ENCODE measurements at places on chromosomes 7 and 10. TPM values are rescaled to one million over a fixed set of nuclear protein-coding genes. Genes with fewer than 3 reads are reported as not detected.

TMEM225B gene
- 0.60 TPM for total RNA-seq

NOLC1 gene
- total RNA-seq: 50.2 TPM

PCLO gene
- 0.93 TPM for total RNA-seq

CALML3 gene
- not detected for total RNA-seq

MINDY3 gene
- 43.3 TPM for total RNA-seq

ANXA8 gene
- total RNA-seq: 2.2 TPM

- no peaks in the 10 kb centered on the region for H3K4me1 ChIP-seq
- DNase-seq: no peak
- H3K27ac ChIP-seq: no peak overlapping the region
- no peaks in the 10 kb centered on the region for H3K27me3 ChIP-seq
- no peaks in the 10 kb centered on the region for H3K36me3 ChIP-seq
Observed at GRCh38 chr7:21869785-21870402, 75.8 kb downstream of the CDCA7L start.

DNA sequence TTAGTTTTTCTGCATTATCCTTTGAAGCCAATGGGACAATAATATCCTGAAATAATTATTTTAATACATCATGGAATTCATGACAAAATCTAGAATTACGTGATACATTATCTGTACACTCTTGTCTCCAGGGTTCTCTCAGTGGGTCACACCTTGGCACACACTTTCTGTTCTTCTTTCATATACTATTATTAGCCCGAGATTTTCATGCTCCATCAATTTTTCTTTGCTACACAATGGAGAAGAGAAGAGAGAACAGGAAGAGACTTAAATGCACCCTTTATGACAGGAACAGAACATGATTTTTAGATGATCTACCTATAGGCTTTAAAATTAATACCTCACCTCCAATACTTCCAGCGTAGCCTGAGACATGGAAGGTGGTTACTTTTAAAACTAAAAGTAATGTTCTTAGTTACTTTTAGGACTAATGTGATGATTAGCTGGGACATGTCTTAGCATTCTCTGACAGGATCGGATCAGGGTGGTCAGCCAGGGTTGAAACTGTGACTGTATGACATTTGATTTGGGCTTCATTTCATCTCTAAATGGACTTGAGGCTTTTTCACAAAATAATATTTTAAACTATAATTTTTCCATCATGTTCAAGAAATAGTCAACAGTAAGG, 148.2 kb upstream of the WNT16 start:
- peaks cover 6% of the 10 kb centered on the region for H3K4me1 ChIP-seq
- no peaks in the 10 kb centered on the region for H3K27me3 ChIP-seq
- H3K36me3 ChIP-seq: no peaks in the 10 kb centered on the region
- no peak for DNase-seq

DNA sequence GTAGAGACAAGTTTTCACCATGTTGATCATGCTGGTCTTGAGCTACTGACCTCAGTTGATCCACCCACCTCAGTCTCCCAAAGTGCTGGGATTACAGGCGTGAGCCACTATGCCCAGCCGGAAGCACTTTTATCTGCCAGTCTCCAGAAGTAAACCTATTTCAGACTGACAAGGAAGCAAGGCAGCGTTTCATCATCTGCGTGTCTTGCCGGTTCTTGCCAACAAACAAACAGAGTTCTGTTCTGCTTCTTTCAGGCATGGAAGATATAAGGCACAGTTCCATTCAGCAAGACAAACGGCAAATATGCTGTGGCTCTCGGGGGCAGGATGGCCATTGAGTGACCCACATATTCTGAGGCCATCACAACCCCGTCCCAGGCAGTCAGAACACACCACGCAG, 15.5 kb upstream of the LARP4B start:
- H3K4me1 ChIP-seq: no peaks in the 10 kb centered on the region
- H3K4me3 ChIP-seq: no peak overlapping the region
- H3K27me3 ChIP-seq: no peaks in the 10 kb centered on the region
- DNase-seq: no peak
- no peak overlapping the region for H3K27ac ChIP-seq
- no peaks in the 10 kb centered on the region for H3K36me3 ChIP-seq

- no peaks in the 10 kb centered on the region for H3K4me1 ChIP-seq
- H3K27me3 ChIP-seq: no peaks in the 10 kb centered on the region
- H3K36me3 ChIP-seq: no peaks in the 10 kb centered on the region
- no peak for DNase-seq
- no peak overlapping the region for H3K4me3 ChIP-seq
- H3K27ac ChIP-seq: no peak overlapping the region
Observed at GRCh38 chr7:36966039-36966438, 241.7 kb upstream of the AOAH start.

DNA sequence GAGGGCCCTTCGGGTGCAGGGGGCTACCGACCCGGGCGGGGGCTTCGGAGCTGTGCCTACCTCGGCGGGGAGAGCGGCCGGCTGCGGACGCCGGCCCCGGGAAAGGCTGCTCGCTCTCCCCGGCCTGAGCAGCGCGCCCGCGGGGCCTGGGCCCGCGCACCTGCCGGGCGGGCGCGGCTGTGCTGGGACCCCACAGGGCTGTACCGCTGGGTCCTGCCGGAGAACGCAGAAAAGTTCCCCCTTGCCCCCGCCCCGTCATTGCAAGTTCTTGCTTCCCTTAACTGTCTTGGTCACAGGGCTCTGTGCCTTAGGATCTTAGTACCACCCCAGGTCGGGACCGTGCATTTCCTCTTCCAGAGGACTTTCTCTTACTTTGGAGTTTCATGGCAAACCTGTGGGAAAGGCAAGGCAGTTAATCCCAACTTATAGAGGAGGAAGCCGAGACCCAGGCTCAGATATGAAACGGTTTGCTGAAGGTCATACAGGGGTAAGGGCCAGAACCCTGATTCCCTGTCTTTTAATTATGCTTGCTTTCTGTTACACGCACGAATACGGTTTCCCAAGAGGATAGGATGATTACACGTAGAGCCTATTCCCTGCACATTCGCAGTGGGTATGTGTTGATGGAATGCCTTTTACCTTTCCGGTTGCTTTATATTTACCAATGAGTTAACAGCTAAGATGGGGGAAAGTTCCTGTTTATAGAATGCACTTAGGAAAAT, 652 bp downstream of the PCGF5 start:
- no peaks in the 10 kb centered on the region for H3K36me3 ChIP-seq
- H3K27me3 ChIP-seq: no peaks in the 10 kb centered on the region
- peaks cover 3% of the 10 kb centered on the region for H3K4me1 ChIP-seq
- H3K4me3 ChIP-seq: peak overlapping the region; percentile 93

- H3K4me3 ChIP-seq: no peak overlapping the region
- peaks cover 2% of the 10 kb centered on the region for H3K4me1 ChIP-seq
- H3K27ac ChIP-seq: no peak overlapping the region
- no peaks in the 10 kb centered on the region for H3K36me3 ChIP-seq
- no peak for DNase-seq
Observed at GRCh38 chr7:10474048-10474447, 499.6 kb upstream of the PHF14 start.

GRCh38 chr7:105978035-105978434, 15.0 kb downstream of the CDHR3 start:
- H3K4me1 ChIP-seq: no peaks in the 10 kb centered on the region
- no peaks in the 10 kb centered on the region for H3K27me3 ChIP-seq
- no peak overlapping the region for H3K4me3 ChIP-seq
- no peak for DNase-seq
- no peak overlapping the region for H3K27ac ChIP-seq

DNA sequence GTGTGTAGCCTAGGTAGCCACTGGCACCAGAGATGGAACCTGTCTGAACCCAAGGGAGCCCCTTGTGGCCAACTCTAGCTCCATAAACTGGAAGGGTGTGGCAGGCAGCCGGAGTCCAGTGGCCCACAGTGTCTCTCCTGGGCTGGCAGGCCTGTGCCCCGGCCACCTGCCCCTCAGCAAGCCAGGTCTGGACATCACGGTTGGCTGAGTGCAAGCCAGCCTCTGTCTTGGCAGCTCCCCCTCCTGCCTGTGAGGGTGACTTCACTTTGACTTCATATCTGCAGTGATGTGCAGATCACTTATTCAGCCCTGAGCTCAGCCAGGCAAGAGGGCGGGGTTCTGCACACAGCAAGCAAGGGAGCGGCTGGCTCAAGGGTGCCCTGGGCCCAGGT, 1.3 kb upstream of the RET start:
- H3K4me3 ChIP-seq: no peak overlapping the region
- peaks cover 1% of the 10 kb centered on the region for H3K4me1 ChIP-seq
- H3K27me3 ChIP-seq: no peaks in the 10 kb centered on the region
- H3K36me3 ChIP-seq: no peaks in the 10 kb centered on the region
- DNase-seq: no peak

DNA sequence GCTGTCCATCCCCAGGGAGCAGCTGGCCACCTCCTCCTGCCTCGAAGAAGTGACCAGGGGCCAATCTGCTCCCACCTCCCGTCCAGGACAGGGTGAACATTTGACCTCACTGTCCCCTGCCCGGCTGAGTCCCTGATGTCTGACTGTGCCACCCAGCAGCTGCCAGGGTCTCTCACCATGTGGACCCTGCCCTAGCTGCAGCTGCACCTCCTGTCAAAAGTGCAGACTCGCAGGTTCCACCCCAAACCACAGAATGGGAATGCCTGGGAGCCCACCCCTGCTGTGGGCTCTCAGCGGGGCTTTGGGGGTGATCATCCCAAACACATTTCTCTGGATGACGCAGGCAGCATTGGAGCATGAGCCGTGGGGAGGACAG, 86.1 kb downstream of the RGS10 start:
- no peak for DNase-seq
- H3K4me3 ChIP-seq: no peak overlapping the region
- H3K27ac ChIP-seq: no peak overlapping the region
- H3K4me1 ChIP-seq: peaks cover 5% of the 10 kb centered on the region

DNA sequence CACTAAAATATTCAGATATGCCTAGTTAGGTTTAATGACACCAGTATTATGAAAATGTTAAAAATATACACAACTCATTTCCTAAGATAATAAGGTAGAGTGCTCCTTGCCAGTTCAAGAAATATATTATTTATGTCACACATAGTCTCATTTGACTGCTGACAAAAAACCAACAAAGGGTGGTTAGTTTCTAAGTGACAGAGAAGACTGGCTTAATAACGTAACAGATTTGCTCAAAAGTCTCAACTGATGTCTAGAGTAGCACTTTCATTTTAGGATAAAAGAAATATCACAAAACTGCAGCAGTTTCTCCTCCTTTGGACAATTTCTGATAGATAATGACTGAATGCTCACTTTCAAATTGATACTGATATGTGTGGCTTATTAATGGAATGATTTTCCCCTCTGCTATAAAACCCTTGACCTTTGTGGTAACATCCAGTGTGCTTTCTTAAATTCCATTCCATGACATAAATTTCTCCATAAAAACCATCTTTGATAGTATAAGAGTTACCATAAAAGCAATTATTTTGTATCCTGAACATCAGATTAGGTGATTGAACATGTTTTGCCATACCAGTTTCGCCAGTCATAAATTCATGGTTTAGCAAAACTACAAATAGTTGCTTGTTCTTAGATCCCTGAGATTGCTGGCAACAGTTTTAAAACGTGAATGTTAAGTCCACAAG, 94.2 kb downstream of the NRBF2 start:
- H3K4me1 ChIP-seq: no peaks in the 10 kb centered on the region
- H3K27me3 ChIP-seq: no peaks in the 10 kb centered on the region
- DNase-seq: no peak
- no peak overlapping the region for H3K4me3 ChIP-seq

DNA sequence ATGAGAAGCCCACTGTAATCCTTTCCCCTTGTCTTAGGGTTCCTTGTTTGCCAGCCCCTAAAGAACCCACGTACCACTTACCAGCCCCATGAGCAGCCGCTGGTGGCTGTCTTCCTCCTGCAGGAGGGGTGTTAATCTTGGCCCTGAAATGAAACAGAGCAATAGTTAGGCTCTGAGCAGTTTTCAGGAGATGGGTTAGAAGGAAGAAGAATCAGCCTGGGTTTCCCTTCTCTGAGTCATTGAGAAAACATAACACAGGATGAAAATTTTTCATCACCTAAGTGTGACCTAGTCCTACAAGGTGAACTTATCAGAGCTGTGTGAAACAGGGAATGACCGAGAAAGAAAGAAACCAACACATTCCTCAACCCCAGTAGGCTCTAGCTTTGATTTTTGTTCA, 90.0 kb downstream of the GSAP start:
- DNase-seq: no peak
- H3K4me1 ChIP-seq: peaks cover 11% of the 10 kb centered on the region

GRCh38 chr7:141144921-141145629, 71.2 kb downstream of the TMEM178B start:
- H3K36me3 ChIP-seq: no peaks in the 10 kb centered on the region
- H3K27me3 ChIP-seq: no peaks in the 10 kb centered on the region
- H3K27ac ChIP-seq: no peak overlapping the region
- DNase-seq: no peak

GRCh38 chr7:25907731-25908130, 244.3 kb upstream of the NFE2L3 start:
- no peak overlapping the region for H3K27ac ChIP-seq
- H3K4me3 ChIP-seq: no peak overlapping the region
- no peak for DNase-seq
- H3K27me3 ChIP-seq: no peaks in the 10 kb centered on the region
- H3K4me1 ChIP-seq: no peaks in the 10 kb centered on the region

- H3K4me3 ChIP-seq: no peak overlapping the region
- H3K36me3 ChIP-seq: no peaks in the 10 kb centered on the region
- H3K27ac ChIP-seq: no peak overlapping the region
- no peaks in the 10 kb centered on the region for H3K27me3 ChIP-seq
Observed at GRCh38 chr7:90484706-90485105, 15.3 kb downstream of the PTTG1IP2 start.

GRCh38 chr10:52636874-52637273, 135.7 kb downstream of the MBL2 start:
- H3K36me3 ChIP-seq: no peaks in the 10 kb centered on the region
- H3K4me3 ChIP-seq: no peak overlapping the region
- no peak for DNase-seq

- H3K27ac ChIP-seq: no peak overlapping the region
- peaks cover 17% of the 10 kb centered on the region for H3K4me1 ChIP-seq
- peak overlapping the region; percentile 98 for H3K4me3 ChIP-seq
- no peak for DNase-seq
- H3K27me3 ChIP-seq: no peaks in the 10 kb centered on the region
Observed at GRCh38 chr7:35691827-35692307, 3.1 kb downstream of the HERPUD2 start.

- no peak for DNase-seq
- no peaks in the 10 kb centered on the region for H3K36me3 ChIP-seq
- no peak overlapping the region for H3K27ac ChIP-seq
- no peak overlapping the region for H3K4me3 ChIP-seq
Observed at GRCh38 chr10:117718986-117719920, 176.7 kb downstream of the EMX2 start.

GRCh38 chr10:119243488-119243887, 36.1 kb downstream of the GRK5 start:
- peaks cover 20% of the 10 kb centered on the region for H3K4me1 ChIP-seq
- peak; percentile 12 for DNase-seq
- no peaks in the 10 kb centered on the region for H3K36me3 ChIP-seq
- no peaks in the 10 kb centered on the region for H3K27me3 ChIP-seq
- no peak overlapping the region for H3K4me3 ChIP-seq

- no peak for DNase-seq
- H3K4me3 ChIP-seq: no peak overlapping the region
- H3K36me3 ChIP-seq: no peaks in the 10 kb centered on the region
- no peak overlapping the region for H3K27ac ChIP-seq
- no peaks in the 10 kb centered on the region for H3K27me3 ChIP-seq
Observed at GRCh38 chr10:46074196-46074946, 28.3 kb upstream of the MSMB start.

- H3K36me3 ChIP-seq: no peaks in the 10 kb centered on the region
- H3K27ac ChIP-seq: no peak overlapping the region
- no peaks in the 10 kb centered on the region for H3K4me1 ChIP-seq
- H3K4me3 ChIP-seq: no peak overlapping the region
- no peak for DNase-seq
- no peaks in the 10 kb centered on the region for H3K27me3 ChIP-seq
Observed at GRCh38 chr7:122103064-122103463, 41.0 kb downstream of the AASS start.

Measured in ovary (tissue), 10 donors.